ENCODE measurements at places on chromosomes 1 and 21. TPM values are rescaled to one million over a fixed set of nuclear protein-coding genes. Genes with fewer than 3 reads are reported as not detected.

DNA sequence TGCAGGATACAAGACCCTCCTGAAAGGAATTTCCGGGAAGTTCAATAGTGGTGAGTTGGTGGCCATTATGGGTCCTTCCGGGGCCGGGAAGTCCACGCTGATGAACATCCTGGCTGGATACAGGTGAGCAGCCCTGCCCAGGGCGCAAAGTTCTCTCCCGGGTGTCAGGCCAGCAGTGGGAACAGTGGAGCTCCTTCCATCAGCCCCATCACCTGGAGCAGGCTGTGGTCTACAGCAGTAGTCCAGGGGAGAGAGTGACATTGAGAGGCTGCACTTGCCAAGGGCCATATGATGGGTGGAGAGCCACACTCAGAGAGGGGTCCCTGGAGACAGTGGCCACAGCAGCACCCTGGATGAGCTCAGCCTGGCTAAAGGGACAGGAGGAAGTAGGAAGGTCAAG lies 44.1 kb downstream of the TFF3 start:
- no peak for DNase-seq

DNA sequence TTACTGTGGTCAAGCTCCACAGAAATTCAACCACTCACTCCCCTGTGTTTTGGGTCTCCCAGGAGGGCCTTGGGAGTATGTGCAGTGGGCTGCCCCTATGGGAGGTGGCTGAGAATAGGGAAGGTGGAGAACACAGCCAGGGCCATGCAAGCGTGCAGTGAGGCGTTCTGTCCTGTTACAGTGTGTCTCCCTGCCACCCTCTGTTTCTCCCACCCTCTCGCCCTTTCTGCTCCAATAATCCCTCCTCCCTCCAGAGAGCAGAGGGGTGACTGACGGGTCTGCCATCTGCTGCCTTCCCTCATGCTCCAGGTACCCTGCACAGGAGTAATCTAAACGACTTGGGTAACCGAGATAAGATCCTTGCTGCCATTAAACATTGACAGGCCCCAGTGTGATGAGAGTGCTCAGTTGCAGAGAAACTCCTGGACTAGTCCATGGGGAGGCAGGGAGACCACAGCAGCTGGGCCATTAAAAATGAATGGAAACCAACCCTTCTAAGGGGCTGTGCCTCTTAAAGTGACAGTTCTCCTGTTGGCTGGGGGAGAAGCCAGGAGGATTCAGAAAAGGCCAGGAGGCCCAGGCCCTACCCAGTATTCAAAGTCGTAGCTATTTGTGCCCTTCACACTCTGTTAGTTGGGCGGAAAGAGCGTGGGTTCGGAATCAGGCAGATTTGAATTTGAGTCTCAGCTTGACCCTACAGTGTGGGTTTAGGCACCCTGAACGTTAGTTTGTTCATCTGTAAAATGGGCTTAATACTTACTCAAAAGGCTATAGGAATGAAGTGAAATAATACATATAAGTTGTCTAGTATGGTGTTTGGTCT lies 22.4 kb upstream of the BTG2 start:
- DNase-seq: no peak

DNA sequence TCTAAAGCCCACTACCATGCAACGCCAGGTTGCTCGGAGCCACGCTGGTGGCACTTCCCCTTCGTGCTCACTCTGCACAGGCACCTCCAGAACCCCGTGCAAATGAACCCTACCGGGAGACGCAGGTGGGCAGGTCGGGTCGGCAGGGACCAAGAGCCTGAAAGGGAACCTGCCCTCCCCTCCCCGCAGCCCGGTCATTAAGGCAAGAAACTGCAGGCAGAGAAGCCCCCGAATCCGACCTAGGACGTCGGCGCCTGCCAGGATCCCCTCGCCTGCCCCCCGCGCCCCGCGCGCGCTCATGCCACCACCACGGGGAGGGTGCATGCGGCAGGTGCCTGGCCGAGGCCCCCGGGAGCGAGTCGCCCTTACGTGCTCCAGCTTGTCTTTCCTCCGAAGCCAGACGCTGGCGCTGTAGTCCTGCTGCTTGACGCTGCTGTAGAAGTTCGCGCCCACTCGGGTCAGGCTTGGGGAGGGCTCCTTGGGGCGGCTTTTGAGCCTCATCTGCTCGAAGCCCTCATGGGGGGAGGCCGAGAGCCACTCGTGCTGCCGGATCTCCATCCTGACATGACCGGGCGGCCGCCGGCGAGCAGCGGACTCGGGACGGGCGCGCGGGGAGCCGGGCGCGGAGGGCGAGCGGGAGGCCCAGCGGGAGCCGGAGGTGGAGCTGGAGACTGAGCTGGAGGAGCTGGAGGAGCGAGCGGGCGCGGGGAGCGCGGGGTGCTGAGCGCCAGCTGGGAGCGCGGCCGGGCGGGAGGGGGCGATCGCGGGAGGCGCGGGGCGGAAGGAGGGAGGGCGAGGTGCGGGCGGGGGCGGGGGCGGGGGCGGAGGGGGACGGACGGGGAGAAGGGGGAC lies 552 bp downstream of the PLD5 start:
- DNase-seq: no peak

DNA sequence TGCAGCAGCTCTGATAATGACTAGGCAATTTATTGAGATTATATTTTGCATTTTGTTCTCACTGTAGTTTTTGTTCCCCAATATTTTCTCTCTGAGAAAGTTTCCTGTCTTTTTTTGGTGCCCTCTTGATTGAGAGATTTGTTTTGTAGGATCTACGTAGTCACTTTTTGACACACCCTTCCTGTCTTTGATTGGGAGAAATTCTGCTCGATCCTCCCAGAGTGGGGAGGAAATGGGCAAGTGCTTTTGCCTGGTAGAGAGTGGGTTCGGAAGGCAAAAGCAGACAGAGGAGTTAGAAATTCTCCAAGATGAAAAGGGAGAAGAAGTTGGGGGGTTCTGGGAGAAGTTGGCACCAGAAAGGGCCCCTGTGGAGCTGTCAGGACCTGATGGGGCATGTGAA lies 42.1 kb upstream of the SYT6 start:
- no peak for DNase-seq

GRCh38 chr1:92342401-92342800 lies 43.5 kb downstream of the RPAP2 start:
- no peak for DNase-seq

DNA sequence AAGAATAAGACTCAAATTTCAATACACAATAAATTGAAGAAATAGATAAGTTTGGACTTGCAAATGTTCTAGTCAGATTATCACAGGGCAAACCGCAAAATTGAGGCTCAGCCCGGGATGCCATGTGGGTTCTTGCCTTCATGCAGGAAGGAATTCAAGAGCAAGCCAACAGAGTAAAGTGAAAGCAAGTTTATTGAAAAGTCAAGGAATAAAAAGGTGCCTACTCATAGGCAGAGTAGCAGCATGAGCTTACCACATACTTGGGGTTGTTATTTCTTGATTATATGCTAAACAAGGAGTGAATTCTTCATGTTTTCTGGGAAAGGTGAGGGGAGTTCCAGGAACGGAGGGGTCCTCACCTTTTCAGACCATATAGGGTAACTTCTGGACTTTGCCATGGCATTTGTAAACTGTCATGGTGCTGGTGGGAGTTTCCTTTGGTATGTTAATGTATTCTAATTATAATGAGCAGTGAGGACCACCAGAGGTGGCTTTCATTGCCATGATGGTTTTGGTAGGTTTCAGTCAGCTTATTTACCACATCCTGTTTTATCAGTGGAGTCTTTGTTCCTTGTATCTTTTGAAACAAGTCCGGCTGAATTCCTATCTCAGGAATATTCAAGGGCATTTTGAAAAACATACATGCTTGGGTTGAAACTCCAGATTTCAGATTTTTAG lies 2.0 kb upstream of the OR2AK2 start:
- DNase-seq: no peak

- DNase-seq: no peak
These were observed 167.6 kb upstream of the ESRRG start for GRCh38 chr1:216890871-216891270.

GRCh38 chr1:151661751-151662150 lies 49.9 kb downstream of the SNX27 start:
- peak; percentile 73 for DNase-seq

DNA sequence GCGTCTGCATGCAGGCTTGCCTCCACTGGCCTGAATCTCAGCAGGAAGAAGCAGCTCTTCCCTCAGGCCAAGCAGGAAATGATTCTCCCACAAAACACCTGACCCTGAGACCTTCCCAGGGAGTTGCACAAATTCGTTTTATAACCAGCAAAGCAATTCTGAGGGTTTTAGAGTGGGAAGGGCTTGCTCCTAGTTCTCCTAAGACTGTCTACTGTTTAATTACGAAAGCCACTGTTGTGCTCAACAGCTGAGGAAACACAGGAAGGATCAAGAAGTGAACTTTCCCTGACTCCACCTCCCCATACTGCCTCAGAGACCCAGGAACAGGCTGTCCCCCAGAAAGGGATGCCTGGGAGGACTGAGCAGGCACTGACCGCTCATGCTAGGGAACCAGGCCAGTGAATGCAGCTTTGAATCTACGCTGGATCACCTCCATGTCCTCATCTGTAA lies 37.0 kb upstream of the PUM1 start:
- no peak for DNase-seq

GRCh38 chr1:237772009-237772408 lies 118.7 kb downstream of the ZP4 start:
- DNase-seq: no peak

DNA sequence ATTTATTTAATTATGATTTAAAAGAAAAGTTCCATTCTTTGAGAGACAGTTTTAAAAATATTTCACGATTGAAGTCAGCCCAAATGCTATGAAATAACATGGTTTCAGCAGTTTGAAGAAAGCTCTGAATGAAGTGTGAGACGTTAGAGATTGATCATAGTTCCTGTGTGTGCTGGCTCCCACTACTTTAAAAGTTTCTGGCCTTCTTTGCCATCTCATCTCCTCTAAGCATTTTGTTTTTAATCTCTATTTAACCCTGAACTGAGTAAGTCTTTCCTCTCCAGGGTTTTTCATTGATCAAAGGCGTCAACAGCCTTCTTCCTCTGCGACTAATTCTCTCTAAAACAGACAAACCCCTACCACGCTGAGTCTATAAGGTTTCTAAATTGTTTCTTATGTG lies 225.3 kb upstream of the B3GALT2 start:
- DNase-seq: no peak

DNA sequence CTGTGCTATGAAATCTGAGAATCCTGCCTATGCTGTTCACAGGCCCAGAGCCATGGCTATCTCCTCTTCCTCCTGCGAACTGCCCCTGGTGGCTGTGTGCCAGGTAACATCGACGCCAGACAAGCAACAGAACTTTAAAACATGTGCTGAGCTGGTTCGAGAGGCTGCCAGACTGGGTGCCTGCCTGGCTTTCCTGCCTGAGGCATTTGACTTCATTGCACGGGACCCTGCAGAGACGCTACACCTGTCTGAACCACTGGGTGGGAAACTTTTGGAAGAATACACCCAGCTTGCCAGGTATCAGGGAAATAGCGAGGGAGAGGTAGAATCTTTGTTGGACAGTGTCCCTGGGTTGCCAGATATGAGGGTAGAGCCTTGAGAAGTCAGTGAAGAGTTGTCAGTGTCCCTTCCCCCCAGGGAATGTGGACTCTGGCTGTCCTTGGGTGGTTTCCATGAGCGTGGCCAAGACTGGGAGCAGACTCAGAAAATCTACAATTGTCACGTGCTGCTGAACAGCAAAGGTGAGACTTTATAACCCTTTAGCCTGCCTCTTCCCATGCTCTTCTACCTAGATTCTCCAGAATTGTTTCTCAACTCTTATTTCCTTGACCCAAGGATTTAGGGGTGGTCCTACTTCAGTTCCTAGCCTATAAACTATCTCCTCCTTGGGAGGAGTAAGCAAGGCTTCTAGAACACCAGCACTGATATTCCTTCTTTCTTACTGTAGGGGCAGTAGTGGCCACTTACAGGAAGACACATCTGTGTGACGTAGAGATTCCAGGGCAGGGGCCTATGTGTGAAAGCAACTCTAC lies 1.4 kb downstream of the NIT1 start:
- DNase-seq: peak; percentile 59

GRCh38 chr1:226223157-226223785 lies at the start of gene MIXL1:
MIXL1 (plus strand) TSS chr1:226223664; CDS start chr1:226223682, 18 bp downstream.
- DNase-seq: no peak

DNA sequence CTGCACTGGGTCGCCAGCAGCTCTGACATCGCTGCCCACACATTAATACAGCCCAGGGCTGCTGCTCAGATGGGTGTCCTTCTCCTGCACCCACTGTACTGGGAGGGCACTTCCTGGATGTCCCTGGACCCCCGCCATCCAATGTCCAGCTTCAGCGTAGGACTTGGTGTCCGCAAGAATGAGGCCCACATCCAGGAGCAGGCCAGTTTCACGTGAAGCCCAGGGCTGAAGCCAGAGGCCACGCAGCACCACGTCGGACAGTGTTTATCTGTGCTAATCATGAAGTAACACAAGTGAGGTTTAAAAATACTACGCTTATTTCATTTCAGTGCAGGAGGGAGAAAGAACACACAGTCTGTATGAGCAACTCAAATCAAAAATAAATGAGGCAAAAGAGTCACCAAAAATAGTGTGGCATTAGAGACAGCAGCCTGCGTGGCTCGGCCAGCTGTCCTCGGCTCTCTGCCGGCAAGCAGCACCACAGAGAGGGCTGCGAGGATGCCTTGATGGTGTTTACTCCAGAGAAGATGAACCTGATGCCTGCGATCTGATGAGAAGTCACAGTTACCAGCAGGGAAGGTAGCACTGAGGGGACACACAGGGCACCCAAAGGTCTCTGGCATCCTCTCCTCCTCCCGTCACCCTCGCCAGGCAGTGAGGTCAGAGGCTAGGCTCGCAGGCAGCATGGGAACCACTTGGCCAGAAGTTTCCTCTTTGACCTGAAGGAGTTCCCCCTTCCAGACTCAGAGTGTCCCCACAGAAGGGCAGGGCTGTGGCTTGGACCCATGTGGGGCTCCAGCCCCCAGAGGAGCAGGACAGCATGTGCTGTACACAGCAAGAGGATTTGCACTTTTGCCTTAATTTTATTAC lies 22.1 kb upstream of the NPHP4 start:
- DNase-seq: peak; percentile 73

DNA sequence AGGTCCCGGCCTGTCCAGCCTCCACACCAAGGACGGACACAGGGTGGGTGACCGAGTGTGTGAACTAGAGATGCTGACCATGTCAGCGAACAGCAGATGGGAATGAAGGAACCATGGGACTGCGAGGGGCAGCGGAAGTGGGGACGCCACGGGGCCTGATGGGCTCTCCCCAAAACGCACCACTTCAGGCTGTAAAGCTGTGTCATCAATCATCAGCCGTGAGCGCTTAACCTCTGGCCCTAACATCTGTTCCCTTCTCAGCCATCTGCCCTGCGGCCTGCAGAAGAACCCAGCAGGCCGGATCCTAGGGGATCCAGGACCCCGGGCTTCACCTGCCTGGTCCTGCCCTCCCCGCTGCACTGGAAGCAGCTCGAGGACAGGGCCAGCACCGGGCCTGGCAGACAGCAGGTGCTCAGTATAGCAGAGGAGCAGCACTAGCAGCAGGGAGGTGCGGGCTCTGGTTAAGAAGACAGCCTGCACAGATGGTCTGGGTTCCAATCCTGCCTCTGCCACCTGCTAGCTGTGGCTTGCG lies 58.7 kb downstream of the DMRTB1 start:
- DNase-seq: no peak

PLA2G2D gene
- 0.08 TPM for polyA plus RNA-seq

PCSK9 gene
- polyA plus RNA-seq: not detected

C4BPA gene
- 0.13 TPM for polyA plus RNA-seq

SGIP1 gene
- polyA plus RNA-seq: not detected

RGSL1 gene
- not detected for polyA plus RNA-seq

Measured in CD14-positive monocyte (primary cell).